AML-193 (cell line): ENCODE measurements at places on chromosomes 11 and 22.

DNA sequence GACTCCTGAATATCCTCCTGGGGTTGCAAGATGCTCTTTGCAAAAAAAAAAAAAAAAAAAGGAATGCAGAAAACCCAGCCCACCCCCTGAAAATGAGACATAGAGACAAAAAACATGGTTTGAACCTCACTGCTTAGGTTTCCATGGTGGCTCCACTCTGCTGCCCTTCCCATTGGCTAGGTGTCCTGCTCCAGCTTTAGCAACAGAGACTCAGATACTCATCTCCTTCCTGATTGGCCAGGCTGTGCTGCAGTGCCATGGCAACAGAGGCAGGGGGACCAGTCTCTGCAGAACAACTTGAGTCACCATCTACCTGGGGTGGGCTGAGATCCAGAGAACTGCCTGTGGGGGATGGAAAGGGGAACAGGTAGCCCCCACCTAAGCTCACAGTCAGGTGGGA, 17.4 kb upstream of the YWHAH start:
- DNase-seq, result no peak

DNA sequence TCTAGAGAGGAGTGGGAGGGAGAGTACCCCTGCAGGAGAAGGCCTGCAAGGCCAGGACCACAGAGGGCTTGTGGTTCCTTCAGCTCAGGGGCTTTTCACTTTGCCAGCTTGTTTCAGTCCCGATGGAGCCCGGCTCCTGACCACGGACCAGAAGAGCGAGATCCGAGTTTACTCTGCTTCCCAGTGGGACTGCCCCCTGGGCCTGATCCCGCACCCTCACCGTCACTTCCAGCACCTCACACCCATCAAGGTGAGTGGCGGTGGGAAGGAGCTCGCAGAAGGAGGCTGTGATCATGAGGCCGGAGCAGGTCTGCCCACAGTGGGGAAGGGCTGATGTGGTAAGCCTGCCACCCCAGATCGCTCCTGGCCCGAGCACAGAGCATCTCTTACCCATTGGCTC, 13.5 kb downstream of the ACP2 start:
- DNase-seq, result no peak

GRCh38 chr22:26367402-26368245, 61.4 kb upstream of the ASPHD2 start:
- peak; percentile 32 for DNase-seq

- DNase-seq, result no peak
Observed at GRCh38 chr22:47550524-47551430, 788.3 kb downstream of the TBC1D22A start.

- no peak for DNase-seq
Observed at GRCh38 chr11:118878163-118878563, 5.5 kb upstream of the CXCR5 start.

- DNase-seq, result no peak
Observed at GRCh38 chr11:98155696-98156095, 865.1 kb upstream of the CNTN5 start.

GRCh38 chr11:128876133-128876650, 9.1 kb upstream of the KCNJ1 start:
- no peak for DNase-seq

- no peak for DNase-seq
Observed at GRCh38 chr22:45180146-45180679, 16.5 kb downstream of the NUP50 start.

DNA sequence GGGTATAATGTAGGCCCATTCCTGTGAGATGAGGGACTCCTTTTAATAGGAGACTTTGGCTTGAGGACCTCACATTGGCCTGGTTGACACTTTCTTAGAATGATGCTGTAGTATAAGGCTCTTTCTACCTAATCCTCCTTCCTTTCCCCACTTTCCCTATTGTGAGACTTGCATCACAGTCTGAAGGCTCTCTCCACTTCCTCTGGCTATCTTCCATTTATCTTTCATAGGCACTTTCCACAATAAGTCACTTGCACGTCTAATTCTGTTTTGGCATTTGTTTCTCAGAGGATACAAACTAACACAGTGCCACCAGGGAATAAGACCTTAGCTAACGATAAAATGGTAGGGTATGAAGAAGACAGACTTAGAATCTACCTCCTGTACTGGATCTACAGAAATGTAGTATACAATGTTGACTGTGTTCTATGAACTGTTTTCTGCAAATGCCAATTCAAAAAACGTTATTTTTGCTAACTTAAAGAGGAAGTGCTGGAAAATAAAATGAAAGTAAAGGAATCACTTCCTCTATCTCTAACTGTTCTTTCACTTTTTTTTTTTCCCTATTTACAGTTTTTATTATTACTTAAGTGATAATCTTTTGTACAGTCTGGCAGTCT, 17.9 kb upstream of the PDE3B start:
- peak; percentile 67 for DNase-seq

DNA sequence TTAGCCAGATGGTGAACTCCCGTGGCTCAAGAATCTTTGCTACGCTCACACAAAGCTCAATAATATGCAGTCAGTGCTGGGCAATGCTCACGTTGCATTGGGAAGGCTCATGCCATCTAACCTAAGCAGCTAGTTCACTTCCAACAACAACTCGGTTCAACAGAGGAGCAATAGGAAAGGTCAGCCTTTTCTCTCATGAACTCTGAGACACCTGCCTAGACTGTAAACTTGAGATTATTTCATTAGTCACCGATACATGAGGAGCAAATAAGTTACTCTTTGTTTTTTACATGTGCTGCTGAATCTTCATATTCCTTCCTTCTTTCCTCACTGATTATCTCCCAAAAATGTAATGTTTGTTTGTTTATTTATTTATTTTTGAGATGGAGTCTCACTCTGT, 9.0 kb downstream of the SLC5A4 start:
- DNase-seq, result no peak

DNA sequence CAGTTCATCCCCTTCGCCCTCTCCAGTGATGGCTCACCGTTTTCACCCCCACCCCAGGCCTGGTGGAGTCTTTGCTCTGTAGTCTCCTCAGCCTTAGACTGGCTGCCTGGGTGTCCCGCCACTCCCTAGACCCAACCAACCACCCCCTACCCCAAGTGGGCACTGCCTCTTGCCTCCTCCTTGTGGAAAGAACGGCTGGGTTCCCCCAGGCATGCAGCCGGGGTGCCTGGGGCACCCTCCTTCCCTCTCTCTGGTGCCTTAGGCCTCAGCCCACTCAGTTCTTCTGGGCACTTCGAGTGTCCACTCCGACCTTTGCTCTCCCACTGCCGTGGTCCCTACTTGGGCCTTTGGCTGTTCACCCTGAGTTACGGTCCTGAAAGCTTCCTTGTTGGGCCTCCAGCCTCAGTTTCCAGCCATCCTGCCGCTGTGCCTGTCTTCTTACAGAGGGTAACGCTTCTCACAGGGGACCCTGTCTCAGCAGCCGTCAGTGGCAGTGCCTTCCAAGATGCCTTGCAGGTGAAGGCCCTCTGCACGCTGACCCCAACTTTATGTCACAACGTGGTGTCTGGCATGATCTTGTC, 3.1 kb downstream of the GRIK4 start:
- no peak for DNase-seq

GRCh38 chr22:37925767-37926166, 19.7 kb downstream of the MICALL1 start:
- no peak for DNase-seq

DNA sequence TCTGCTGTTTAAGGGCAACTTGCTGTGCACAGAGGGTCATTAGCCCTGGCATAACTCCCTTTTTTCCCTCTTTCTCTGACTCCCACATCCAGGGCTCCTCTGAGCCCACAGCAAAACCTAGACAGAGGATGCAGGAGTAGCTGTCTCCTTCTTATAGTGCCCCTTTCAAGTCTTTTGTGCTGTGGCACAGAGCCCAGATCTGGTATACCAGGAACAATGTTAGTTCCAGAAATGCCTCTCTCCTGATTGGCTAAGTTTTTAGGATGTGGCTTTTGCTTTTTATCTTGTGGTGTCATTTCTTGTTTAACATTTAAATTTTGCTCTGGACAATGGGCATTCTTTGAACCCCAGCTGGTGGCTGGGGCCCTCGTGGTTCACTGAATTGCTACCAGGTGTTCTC, 25.6 kb upstream of the RRM1 start:
- peak; percentile 53 for DNase-seq

- DNase-seq, result no peak
Observed at GRCh38 chr11:85359859-85360258, 267.3 kb downstream of the DLG2 start.

DNA sequence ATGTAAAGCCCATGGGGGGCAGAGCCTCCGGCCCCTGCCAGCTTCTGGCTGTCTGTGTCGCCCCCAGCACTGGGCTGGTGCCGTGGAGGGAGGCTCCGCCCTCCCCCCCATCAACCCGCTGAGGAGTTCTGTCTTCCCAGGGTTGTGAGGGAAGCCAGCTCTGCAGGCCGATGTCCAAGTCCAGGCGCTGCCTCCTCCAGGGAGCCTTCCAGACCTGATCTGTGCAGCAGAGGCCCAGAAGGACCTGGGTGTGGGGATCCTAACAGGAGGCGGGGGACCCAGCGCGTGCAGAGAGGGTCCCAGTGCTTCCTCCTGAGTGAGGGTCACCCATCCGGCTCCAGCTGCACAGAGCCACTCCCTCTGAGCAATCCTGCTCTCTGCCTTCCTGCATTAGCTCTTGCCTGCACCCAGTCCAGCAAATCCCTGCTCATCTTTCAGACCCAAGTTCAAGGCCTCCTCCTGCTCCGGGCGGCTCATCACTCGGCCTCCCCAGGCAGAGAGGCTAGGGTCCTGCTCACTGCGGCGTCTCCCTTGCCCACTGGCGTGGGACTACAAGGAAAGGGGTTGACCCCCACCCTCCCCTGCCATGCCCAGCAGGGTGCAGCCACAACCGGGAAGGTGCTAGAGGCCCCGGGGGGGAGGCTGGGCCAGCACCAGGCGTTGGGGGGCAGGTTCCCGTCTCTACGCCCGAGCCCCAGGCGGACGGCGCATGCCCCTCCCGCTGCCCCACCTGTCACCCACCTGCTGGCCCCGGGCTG, 16.4 kb downstream of the PRR33 start:
- DNase-seq, result no peak

DNA sequence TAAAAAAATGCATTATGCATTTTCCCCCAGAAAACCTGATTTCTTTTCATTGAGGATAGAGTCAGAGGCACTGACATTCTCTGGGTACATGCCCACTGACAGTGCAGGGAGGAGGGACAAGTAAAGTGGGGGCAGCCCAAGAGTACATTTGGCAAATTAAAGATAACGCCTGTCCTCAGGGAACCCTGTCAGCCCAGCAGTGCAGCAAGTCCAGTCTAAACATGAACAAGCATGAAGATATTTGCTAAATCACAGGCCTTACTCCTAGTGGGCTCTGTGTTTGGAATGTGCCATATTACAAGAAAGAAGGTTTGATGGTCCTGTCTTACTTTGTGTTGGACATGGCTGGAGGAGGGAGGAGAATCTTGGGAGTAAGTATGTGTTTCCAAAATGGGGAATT, 37.9 kb downstream of the AMOTL1 start:
- no peak for DNase-seq
